ENCODE measurements at places on chromosomes 5 and 9.

- no peak for DNase-seq
Measured at GRCh38 chr5:179343021-179343718, 2.1 kb downstream of the ADAMTS2 start.

DNA sequence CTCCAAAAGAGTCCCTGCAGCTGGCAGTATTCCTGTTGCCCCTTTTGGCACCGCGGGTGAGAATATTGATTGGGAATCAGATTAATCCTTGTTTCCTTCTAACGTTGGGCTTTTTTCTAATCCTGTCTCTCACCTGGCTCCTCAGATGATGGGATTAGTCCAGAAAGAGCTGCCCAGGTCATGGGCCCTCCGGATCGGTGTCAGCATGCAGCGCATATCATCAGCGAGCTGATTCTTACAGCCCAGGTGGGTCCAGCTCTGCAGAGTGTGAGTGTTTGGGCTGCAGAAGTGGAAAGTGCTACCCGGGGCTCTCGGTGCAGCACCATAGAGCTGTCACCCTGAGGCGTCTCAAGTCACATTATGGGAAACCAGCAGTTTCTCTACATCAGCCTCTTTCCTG, 40.9 kb upstream of the PRDM12 start:
- no peak for DNase-seq

GRCh38 chr9:104858271-104858670, 69.7 kb downstream of the ABCA1 start:
- DNase-seq = no peak

- DNase-seq = no peak
Measured at GRCh38 chr9:128116104-128117083, 11.1 kb downstream of the PTGES2 start.

DNA sequence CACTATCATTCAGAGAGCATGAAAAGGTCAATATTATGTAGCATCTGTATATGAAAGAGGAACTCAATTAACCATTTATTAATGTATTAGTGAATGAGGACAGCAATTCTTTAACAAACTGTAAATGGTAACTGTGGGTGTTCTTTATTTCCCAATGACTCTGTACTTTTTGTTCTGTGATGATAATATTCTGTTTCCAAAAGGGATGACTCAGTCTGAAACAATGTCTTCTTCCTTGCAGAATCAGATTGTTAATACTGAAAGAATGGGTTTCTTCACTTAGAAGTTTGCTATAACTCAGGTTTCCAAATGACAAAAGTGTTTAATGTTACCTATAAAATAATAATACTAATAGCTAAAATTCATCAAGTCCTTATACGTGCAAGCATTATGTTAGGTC, 1518.7 kb upstream of the WWC1 start:
- no peak for DNase-seq

GRCh38 chr9:134339183-134339806, 13.0 kb downstream of the RXRA start:
- DNase-seq = no peak

- no peak for DNase-seq
Measured at GRCh38 chr5:35788724-35789123, 68.0 kb upstream of the IL7R start.

- DNase-seq = peak; percentile 61
Measured at GRCh38 chr5:143413958-143414669, 10.6 kb upstream of the NR3C1 start.

- peak; percentile 51 for DNase-seq
Measured at GRCh38 chr5:173829826-173830225, 58.3 kb upstream of the CPEB4 start.

- DNase-seq = no peak
Measured at GRCh38 chr9:109436071-109436470, 62.0 kb downstream of the PTPN3 start.

- DNase-seq = no peak
Measured at GRCh38 chr5:71454913-71455312, 538 bp upstream of the BDP1 start.

GRCh38 chr5:57215629-57216195, 41.9 kb downstream of the GPBP1 start:
- DNase-seq = no peak

DNA sequence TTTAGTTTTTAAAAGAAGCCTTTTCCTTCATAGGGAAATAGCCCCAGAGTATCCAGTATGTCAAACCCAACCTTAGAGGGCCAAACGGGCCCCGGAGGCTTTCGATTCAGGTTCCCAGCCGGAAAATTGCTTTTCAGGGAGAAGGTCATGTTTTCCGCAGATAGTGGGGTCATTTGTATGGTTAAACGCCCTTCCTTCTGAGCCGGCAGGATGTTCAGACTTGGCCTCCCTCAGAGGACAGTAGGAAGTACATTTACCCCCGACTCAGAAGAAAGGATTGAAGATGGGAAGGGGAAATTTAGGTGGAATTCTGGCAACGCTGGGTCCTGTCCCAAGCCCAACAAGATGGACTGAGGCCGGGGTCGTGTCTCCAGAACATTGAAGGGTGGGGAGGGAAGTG, 195.2 kb downstream of the AOPEP start:
- peak; percentile 50 for DNase-seq

DNA sequence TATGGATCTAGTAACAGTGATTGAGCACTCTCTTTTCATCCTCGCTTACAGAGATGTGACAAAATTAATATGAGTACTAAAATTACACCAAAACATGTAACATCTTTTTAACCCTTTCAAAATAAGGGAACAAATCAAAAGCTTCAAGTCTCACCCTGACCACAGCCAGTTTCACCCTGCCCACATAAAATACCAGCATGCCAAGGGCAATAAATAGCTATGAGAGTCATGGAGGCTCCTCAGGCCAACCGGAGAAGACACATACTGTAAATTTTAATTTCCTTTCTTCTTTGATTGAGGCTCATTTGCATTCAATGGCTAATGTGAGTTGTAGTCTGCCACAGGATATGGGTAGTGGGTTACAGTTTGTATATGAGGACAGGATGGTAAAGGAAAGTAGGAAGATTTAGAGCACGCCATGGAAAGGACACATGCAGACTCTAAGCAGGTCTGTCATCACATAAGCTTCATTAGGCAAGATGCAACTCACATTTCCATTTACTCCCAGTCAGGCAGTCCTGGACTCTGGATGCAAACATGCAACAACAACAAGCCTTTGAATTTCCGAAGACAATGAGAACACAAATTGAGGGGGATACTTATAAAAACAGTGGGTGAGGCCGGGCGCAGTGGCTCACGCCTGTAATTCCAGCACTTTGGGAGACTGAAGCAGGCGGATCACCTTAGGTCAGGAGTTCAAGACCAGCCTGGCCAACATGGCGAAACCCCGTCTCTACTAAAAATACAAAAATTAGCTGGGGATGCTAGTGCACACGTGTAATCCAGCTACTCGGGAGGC, 11.3 kb downstream of the IL4 start:
- DNase-seq = no peak

DNA sequence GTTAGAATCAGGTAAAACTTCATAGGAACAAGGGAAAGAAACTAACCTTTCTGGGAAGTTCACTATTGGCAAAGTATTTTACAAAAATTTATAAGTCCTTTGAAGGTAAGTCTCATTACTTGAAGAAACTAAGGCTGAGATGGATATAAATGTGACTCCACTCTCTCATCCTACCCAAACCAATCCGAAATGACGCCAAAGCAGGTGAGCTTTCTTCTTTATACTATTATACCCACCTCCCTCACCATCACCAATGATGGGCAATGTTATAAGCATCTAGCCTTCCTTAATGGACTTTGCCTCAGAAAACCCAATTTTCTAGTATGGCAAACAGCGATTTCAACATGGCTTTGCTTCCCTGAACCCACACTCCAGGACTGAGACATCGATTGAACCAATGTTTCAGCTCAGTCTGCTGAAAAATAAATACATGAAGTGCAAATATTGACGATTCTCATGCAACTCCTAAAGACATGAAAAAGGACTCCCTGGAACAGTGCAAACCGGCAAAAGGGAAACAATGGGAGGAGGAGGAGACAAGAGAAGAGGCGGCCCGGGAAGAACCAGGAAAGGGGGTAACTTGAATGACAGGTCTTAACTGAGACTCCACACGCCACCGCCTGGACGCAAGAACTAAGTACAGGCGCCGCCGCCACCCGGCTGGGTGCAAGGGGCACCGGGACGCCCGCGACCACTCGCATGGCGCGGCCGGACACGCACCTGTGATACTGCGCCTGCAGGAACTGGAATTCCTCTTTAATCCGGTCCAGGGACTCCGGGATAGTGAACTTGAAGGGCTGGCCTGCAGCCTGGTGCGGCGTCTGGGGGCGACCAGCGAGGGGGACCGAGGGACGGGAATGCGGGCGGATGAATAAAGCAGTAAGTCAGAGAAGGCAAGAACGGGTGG, 2.5 kb downstream of the TLE1 start:
- peak; percentile 77 for DNase-seq

DNA sequence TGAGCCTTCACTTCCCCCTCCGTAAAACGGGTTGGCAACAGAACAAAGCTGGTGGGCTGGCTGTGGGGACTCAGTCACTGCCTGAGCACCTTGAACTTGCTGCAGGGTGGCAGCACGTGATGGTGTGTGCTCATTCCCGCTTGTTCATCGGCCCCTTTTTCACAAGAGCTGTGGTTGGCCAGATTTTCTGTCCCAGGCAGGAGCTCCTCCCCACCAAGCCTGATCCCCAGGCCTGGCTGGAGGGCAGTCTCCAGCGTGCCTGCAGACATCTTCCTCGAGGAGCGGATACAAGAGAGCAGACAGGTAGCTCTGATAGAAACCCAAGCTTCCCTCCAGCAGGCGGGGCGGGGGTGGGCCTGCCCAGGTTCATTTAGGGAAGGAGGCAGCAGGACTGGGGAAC, 61.9 kb upstream of the ORM1 start:
- DNase-seq = no peak

- DNase-seq = no peak
Measured at GRCh38 chr9:71607461-71607881, 160.8 kb downstream of the CEMIP2 start.

DNA sequence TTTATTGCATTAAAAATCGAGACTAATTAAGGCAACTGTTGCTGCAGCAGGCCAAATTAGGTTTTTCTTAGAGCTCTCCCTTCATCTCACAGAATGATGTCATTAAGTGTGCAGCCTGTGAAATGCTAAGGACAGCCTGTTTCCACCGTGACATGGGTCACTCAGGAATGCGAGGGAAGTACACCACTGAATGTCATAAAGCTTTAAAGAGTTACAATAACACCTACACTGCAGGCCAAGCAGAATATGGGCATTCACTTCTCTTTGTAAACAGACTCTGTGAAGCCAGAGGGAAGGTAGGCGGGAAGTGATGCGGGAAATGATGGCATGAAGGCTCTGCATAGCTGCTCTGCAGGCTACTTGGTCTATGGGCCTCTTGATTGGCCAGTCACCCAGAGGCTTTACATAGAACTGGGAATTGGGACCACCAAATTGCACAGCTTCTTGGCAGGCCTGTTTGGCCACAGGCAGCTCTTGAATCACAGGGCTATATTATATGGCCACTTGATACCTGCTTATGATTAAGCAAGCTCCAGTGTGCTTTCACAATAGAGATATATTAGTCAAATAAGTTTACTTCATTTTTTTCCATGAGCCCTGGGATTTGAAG, 28.4 kb upstream of the AOPEP start:
- no peak for DNase-seq

GRCh38 chr5:126846344-126846743, 69.4 kb downstream of the LMNB1 start:
- no peak for DNase-seq

GRCh38 chr9:14236591-14236990, 77.3 kb downstream of the NFIB start:
- DNase-seq = no peak

GRCh38 chr9:6884990-6885389, 127.2 kb downstream of the KDM4C start:
- no peak for DNase-seq

GRCh38 chr9:14089051-14089803, 224.7 kb downstream of the NFIB start:
- no peak for DNase-seq

Measured in RPMI7951 (cell line).